ENCODE measurements at places on chromosomes 1 and 21.

GRCh38 chr1:200306944-200307754 is 102.7 kb downstream of the ZNF281 start:
- DNase-seq = no peak

GRCh38 chr1:40944841-40945430 is 34.6 kb upstream of the CTPS1 start:
- no peak for DNase-seq

DNA sequence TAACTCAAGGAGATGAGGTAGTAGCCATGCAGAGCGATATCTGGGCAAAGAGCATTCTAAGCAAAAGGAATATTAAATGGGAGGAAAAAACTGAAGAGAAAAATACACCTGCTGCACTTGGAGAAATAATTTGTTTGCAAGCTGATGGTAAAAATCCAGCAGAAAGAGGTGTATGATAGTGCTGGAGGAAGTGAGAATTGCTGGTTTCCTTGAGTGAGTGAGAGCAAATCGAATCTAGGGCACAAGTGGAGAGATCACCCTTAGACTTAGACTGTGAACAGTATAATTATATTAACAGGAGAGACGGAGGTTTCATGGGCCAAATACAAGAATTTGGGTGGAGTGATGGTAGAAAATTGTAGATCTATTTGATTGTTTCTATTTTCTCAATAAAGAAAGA is 2.7 kb upstream of the CR1 start:
- DNase-seq = no peak

DNA sequence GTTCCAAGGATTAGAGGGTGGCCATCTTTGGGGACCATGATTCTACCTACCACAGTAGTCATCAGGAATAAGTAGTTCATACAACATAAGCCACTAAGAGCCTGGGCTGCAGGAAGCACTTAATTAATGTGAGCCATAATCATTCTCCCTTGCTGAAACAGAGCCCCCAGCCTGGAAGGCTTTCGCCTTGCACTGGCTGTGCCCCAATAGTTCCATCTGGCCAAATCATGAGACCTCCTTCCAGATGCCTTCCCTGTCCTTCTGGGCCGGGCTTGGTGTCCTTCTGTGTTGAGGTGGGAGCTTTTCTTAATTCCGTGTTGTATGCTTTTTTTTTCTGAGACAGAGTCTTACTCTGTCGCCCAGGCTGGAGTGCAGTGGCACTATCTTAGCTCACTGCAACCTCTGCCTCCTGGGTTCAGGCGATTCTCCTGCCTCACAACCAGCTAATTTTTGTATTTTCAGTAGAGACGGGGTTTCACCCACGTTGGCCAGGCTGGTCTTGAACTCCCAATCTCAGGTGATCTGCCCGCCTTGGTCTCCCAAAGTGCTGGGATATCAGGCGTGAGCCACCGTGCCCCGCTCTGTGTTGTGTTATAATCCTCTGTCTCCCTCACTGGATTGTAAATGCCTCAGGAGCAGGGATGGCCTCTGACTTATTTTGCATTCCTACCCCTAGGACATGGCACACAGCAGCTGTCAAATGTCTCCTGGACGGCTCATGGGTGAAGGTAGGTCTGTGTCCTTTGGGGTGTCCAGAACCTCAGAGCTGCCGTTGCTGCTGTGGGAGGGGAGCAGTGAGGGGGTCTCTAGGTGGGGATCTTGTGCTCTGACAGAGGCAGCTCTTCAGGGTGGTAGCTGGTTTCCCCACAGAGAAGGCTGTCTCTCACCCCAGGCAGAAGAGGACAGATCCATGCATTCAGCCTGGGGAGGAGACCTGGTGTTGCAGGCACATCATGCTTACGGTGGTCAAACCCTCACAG is 10.1 kb downstream of the GNG4 start:
- no peak for DNase-seq

DNA sequence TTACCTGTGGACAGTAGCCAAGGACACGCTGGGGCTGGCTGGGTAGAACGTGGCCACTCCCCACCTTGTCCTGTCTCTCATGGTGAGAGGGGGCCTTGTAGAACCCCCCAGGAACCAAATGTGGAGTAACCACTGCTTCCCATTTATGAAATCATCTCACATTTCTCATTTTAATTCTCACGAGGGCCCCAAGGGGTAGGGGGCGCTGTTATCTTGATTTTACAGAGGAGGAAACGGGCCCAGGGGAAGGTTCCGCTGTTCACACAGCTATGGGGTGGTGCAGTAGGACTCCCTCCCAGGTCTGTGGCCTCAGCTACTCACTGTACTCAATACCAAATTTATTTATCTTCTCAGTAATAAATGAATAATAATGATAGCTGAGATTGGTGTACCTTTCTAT is 5.5 kb downstream of the SMPDL3B start:
- DNase-seq = no peak

DNA sequence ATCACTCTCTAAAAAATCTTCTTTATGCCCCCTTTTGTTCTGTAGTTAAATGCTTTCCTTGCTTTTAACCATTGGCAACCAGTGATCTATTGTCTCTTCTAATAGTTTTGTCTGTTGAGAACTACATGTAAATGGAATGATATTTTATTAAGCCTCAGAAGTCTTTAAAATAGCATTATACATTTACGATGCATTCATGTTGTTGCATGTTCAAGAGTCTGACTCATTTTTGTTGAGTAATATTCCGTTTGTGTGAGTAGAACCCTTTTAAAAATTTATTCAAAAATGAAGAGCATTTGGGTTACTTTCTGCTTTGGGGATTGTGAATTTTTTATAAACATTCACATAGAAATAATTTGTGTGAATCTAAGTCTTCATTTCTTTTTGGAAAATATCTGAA is 1352.9 kb downstream of the NCAM2 start:
- no peak for DNase-seq

DNA sequence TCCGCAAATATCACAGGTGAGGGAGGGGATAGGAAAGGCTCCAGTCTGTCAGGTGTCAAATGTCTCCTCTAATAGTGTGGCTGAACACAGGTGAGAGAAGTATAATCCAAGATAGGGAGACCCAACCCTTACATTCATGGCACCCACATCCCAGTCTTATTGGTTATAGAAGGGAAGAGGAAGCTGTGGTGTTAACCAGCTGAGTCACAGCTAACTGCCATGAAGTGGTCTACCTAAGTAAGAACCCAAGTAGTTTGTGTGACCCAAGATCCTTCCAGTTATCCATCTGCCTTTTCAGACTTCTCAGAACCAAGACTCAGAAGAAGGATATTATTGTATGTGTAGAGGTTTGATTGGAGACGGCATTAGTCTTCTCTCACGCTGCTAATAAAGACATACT is 37.1 kb downstream of the DDAH1 start:
- no peak for DNase-seq

DNA sequence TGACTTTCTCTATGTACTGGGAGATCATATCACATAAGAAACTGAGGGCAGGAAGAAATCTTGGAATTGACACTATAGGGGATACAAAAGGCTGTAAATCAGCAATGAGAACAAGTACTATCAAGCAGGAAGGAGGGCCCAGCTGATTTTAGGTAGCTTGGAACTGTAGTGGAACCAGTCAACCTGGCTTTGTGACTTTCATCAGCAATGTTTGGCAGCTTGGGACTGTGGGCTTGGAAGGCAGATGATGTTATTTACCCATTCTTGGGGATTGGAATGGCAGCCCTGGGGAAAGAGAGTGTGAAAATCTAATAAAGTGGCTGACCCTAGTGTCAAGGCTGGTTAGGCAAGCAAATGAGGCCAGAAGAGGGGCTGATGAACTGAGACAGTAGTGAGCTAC is 1073.3 kb downstream of the ADGRL2 start:
- no peak for DNase-seq

- DNase-seq = no peak
These were observed 58.7 kb downstream of the TRABD2B start for GRCh38 chr1:47938520-47938919.

GRCh38 chr1:206651958-206652890 is 16.9 kb downstream of the DYRK3 start:
- no peak for DNase-seq

GRCh38 chr1:43072314-43072713 is 99.8 kb downstream of the EBNA1BP2 start:
- no peak for DNase-seq

GRCh38 chr1:110481968-110482623 is 31.1 kb downstream of the PROK1 start:
- DNase-seq = no peak

GRCh38 chr1:47627471-47628370 is 189.9 kb downstream of the FOXD2 start:
- no peak for DNase-seq

GRCh38 chr1:31221072-31221471 is 18.6 kb downstream of the NKAIN1 start:
- no peak for DNase-seq

DNA sequence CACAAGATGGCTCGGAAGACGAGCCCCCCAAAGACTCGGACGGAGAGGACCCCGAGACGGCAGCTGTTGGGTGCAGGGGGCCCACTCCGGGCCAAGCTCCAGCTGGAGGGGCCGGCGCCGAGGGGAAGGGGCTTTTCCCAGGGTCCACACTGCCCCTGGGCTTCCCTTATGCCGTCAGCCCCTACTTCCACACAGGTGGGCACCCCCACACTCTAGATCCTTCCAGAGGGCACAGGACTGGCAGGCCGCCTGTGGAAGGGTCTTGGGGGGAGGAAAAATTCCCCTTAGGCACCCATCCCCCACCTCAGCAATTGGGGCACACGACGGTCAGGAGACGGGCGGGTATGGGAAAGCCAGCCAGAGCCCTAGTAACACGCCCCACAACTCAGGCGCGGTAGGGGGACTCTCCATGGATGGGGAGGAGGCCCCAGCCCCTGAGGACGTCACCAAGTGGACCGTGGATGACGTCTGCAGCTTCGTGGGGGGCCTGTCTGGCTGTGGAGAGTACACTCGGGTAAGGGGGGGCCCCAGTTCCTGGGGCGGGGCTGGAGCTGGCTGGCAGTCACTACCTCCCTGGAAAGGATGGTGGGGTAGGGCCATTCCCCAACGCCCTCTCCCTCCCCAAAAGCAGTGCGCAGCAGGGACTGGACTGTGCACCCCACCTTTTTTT is 16.1 kb downstream of the NOC2L start:
- no peak for DNase-seq

- DNase-seq = no peak
These were observed 110.3 kb downstream of the ODF2L start for GRCh38 chr1:86285796-86286195.

DNA sequence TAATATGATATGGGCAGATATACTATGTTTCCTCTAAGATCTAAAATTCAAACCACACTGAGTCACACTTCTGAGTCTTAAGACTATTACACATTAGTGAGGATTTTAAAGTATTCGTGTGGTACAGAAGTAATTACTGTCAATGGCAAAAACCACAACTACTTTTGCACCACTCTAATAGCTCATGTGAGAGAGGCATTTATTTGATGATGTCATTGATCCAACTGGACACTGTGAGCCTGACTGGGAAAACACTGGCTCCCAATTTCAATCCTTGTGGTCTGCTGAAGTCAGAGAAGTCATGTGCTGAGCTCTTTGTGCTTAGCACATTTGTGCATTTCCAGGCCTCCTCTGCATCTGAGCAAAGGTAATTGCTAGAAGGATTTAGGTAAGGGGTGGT is 377.8 kb downstream of the USH2A start:
- DNase-seq = peak; percentile 40

GRCh38 chr1:228043281-228043848 is 36.6 kb downstream of the WNT3A start:
- DNase-seq = no peak

- DNase-seq = no peak
These were observed 62.1 kb downstream of the FAAP20 start for GRCh38 chr1:2132222-2133038.

DNA sequence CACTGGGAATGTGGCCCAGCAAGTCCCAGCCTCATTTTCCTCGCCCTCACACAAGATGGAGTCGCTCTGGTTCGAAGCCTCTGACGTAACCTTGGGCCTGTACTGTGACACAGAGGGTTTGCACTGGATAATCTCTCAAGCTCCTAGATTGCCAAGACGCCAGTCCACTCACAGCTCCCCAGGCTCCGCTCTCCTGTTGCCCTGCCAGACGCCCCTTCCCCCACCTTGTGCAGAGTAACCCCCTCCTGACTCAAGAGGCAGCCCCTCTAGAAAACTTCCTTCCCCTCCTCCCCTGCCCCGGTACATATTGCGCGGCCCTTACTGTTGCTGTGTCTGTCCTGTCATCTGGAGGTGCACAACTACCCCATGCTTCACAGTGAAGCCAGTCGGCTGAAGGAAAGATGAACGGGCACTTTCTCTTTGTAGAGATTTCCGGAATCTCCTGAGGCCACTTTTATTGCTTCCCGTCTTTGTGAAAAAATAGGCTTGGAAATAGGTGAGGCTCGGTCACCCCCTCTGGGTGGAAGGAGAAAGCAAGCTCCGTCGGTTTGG is 981 bp upstream of the KIAA1614 start:
- DNase-seq = no peak

DNA sequence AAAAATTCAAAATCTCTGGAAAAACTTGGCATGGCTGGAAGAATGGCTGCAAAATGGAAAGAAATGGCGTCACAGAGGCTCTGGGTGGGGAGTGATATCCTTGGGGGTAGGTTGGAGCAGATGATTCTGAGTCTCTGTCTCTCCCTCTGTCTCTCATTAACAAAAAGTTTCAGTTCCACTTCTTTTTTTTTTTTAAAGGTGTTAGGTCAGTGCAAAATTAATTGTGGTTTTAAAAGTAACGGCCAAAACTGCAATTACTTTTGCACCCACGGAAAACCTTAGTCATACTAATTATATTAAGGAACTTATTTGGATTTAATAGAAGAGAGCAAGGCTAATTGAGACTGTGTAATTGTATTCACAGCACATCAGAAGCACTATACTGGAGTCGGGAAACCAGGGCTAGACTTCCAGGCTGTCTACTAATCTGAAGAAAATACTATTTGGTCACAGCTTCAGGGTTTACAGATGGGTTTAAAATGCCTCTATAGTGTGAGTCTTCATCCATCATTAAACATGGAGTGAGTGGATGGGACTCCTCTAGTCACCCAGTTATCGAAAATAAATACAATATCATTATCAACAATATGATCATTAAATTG is 289.1 kb upstream of the PLD5 start:
- DNase-seq = no peak

DNA sequence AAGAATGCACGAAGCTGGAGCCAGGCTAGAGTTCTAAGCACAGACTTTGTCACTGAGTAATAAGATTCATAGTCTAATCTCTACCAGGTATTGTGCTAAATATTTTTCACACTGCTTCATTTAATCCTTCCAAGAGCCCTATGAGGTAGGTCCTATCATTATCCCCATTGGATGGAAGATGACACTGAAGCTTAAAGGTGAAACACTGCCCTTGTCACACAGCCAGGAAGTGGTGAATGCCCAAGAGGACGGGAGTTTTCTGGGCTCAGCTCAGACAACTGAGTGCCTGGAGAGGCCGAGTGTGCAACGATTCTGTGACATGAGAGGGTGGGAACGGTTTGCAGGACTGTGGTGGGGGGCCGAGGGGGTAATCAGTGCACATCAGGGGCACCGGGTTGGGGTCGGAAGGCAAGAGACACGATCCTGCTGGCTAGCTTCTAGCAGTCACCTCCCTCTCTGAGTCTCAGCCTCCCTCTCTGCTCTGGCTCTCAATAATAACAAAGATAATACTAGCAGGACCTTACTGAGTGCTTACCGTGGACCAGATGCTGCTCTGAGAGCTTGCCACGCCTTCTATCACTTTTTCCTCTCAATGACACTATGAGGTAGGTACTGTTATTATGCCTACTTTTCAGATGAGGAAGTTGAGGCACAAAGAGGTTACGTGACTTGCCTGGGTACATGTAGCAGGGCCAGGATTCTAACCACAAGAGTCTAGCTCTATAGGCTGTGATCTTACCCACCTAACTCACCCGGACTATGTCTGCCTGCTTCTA is 12.4 kb downstream of the KCNQ4 start:
- DNase-seq = no peak

GRCh38 chr1:153155541-153155940 is 4.9 kb upstream of the SPRR2G start:
- DNase-seq = no peak

GRCh38 chr1:89254658-89255287 is 17.9 kb downstream of the GBP5 start:
- DNase-seq = no peak
